ENCODE measurements at places on chromosomes 3 and 15.

- DNase-seq, result no peak
These were observed 697.7 kb downstream of the TUSC7 start for GRCh38 chr3:117407317-117407716.

DNA sequence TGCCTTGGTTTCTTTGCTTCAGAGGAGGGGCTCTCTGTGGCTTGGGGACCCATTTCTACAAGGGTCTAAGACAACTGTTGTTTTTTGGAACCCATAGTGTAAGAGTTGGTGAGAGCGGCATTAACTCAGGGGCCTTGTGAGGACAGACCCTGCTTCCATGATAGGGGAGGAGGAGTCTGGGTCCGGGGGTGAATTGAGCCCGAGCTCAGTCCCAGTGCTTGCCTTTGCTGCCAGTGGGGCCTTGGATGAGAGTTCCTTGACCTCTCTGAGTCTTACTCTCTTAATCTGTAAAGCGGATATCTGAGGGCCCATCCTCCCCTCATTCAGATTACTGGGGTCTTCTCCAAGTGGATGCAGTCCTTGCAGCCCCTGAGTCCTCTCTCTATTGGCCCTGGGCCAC is 74.2 kb downstream of the EEFSEC start:
- no peak for DNase-seq

DNA sequence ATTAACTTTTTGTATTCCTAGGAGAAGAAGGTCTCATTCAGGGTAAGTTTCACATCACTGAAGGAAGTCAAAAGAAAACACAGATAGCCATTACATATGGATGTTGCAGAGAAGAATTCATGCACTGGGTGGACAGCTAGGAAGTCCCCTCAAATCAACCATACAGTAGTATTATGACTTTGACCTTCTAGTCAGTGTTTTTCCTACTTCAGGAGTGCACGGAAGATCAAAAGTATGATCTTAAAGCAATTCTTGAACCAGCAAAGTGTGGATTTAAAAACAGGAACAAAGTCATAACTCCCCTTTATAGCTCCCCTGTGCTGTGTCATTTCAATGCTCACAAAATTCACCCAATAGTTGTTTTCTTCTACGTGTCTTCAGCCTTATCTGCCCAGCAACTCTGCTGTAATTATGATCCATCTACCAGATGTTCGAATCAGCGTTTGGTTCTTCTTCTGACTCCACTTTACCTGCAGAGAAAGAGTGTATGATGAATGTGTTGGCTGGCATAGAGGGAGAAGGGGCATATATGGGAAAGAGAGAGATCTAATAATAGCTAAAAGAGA is 118.1 kb upstream of the MEIS2 start:
- DNase-seq, result no peak

DNA sequence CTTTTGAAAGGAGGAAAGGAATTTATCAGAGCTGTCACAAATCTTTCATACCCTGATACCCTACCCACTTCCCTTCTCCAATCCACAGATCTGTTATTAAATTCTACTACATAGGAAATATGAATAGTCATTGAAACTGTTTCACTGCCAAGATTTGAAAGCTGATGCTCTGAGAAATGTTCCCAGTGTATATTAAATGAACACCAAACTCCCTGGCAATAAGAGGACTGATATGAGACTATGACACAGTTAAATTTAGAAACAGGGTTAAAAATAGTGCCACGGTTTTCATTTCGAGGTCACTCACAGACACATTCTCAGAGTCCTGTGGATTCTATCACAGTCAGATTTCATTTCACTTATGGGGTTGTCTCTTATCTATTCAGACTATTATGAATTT is 27.2 kb upstream of the GBE1 start:
- no peak for DNase-seq

DNA sequence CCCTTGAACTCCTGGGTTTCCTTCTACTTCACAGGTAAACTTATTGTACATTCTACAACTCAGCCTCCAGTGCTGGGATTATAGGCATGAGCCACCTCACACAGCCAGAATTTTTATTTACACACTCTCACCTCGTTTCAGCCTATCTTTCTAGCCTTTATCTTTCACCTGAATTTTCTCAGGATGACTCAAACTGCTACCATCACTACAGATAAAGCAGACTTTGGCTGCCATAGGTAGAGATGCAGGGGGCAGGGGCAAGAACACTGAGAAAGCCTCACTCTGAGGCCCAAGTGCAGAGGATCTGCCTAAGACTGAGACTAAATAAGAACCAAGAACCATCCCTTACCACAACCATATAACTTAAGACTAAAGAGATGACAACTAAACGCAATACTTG is 59.0 kb downstream of the ETFA start:
- no peak for DNase-seq

DNA sequence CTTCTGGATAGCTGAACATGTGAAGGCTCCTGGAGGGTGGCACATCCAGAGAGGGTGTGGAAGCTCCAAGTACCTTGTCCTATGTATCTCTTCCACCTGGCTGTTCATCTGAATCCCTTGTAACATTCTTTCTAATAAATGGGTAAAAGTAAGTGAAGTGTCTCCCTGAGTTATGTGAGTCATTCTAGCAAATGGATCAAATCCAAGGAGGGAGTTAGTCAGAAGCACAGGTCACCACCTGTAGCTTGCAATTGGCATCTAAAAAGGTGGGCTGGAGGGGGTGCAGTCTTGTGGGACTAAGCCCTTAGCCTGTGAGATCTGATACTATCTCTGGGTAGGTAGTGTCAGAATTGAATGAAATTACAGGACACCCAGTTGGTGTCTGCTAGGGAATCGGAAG is 71.0 kb downstream of the WWTR1 start:
- DNase-seq, result no peak

- no peak for DNase-seq
These were observed 8.0 kb downstream of the USP13 start for GRCh38 chr3:179660872-179661271.

GRCh38 chr3:171984883-171985282 is 54.5 kb upstream of the FNDC3B start:
- no peak for DNase-seq

DNA sequence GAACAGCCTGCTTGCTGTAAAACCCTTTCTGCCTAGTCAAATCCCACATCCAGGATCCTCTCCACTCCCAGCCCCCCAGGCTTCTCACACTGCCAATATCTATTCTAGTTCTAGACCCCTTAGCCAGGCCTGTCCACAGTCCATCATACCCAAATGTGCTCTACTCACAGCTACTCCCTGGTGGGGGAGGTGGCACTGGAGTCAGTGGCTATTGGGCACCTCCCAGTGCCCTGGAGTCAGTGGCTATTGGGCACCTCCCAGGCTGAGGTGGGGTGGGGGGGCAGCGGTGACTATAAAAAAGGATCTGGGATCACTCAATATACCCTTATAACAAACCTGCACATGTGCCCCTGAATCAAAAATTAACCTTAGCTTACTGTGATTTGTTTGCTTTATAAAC is 773 bp upstream of the DISP2 start:
- no peak for DNase-seq

DNA sequence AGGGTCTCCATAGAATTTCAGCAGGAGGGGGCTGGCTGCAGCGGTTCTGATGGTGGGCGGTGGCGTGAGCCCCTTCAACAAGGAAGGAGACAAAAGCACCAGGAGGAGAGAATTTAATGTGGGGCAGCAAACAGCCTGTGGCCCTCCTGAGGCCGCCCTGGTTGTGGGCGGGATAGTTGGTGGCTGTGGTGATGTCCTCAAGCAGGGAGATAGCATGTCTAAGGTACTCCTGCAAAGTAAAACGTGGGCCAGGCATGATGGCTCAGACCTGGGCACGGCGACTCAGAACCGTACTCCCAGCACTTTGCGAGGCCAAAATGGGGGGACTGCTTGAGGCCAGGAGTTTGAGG is 94.0 kb downstream of the LRRK1 start:
- DNase-seq, result no peak
